ENCODE measurements at places on chromosomes 13 and 19. TPM values are rescaled to one million over a fixed set of nuclear protein-coding genes. Genes with fewer than 3 reads are reported as not detected.

DNA sequence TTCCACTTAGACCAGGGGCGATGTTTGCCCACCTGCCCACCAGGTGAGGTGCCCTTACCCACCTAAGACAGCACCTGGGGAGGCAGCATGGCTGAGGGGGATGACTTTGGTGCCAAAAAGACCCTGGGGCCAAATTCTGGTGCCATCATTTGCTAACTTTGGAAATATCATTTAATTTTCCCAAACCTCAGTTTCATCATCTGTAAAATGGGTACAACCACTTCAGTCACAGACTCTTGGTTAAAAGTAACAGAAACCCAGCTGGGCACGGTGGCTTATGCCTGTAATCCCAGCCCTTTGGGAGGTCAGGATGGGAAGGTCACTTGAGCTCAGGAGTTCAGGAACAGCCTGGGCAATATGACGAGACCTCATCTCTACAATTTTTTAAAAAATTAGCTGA is 177.8 kb downstream of the USP12 start:
- no peak for DNase-seq

THAP8 gene
- total RNA-seq: 1.4 TPM

DNA sequence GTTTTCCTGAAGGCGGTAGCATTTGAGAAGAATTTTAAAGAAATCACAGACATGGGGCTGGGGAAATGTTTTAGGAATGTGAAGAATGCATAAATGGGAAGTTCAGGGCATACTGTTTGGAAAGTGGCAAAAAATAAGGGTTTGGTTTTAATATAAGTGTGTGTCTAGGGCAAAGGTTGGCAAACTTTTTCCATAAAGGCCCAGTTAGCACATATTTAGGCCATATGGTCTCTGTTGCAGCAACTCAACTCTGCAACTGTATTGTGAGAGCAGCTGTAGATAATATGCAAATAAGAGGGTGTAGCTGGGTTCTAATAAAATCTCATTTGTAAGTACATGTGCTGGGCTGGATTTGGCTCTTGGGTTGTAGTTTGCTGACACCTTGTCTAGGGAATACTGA is 521.9 kb downstream of the DIAPH3 start:
- no peak for DNase-seq

DNA sequence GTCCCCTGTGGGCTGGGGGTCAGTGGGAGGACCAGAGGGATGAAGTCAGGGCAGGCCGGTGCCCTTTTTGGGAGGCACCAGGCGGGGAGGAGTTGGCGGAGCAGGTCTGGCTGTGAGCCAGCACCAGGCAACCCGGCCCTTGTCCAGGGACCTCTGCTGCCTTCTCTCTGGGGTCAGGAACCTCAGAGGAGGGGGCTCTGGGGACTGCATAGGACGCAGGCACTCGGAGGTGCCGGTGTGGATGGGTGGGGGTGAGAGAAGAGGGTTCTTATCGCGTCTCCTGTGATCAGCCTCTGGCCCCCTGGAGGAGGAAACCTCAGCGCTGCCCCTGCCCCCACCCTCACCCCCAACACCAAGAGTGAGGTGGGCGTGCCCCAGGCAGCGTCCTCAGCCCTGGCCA is 16.5 kb downstream of the DPF1 start:
- no peak for DNase-seq

DNA sequence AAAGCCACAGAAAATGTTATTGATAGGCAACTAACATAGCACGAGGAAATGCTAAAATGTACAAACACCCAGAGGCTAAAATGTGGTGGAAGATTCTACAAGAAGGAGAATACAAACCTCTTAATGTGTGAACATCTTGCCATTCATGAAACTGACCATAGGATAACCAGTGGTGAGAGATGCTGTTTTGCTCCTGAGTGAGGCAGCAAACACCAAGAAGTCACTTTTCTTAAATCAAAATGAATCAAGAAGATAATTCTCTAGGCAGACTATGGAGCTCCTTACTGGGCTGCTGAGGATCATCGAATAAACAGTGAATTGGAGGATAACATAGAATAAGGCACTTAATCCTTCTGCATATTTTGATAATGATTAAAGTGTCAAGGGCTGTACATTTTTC is 375.4 kb upstream of the SLITRK6 start:
- DNase-seq: peak; percentile 30

All from umbilical cord (tissue), 2 donors.